ENCODE measurements at places on chromosomes 5 and 9.

GRCh38 chr9:102506406-102506805 lies 488.7 kb upstream of the CYLC2 start:
- no peak for DNase-seq

- no peak for DNase-seq
These were observed 30.5 kb downstream of the ZNF366 start for GRCh38 chr5:72476721-72477120.

DNA sequence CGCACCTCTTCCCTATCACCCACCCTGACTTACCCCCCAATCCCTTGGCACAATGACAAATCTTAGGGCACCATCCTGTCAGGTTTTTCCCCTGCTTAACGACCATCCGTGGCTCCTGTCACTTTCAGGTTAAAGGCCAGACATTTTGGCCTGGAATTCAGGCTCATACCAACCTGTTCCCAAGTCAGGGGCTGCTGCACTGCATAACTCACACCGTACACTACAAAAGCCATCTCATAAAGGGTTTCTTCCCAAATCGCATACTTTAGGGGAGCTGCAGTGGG lies 7.5 kb upstream of the AKNA start:
- DNase-seq = no peak

GRCh38 chr9:137611623-137612609 lies 6.4 kb downstream of the ARRDC1 start:
- no peak for DNase-seq

GRCh38 chr9:21983561-21983935 lies 10.6 kb downstream of the CDKN2A start:
- no peak for DNase-seq

GRCh38 chr5:169635936-169636335 lies 1.1 kb upstream of the DOCK2 start:
- DNase-seq = no peak

DNA sequence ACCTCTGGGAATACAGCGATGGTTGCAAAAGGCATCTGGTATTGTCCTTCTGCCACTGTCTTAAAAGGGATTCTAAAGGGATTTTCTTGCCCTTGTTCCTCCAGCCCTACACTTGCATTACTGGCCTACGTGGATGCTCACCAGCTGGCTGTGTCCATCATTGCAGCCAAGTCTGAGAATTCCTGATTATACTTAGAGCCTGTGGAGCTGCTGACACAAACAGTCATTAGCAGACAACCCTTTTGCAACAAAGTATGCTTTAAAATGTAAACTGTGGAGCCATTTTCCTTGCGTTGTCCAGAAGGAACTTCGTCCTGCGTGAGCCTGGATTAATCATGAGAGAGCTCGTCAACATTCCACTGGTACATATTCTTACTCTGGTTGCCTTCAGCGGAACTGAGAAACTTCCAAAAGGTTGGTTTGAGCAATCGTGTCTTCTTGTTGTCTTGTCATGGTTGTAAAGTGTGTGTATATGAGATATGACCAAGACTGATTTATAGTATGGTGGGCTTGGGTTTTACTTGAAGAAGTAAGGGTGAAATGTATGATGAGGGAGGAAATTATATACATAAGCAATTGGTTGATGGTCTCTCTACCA lies at the start of gene MUSK:
Gene MUSK, plus strand, starts transcription at position 222 of the 598 bp plus-strand sequence. Its CDS starts 114 bp downstream, at position 336.
- DNase-seq = no peak

GRCh38 chr9:91842358-91843049 lies 107.5 kb downstream of the ROR2 start:
- no peak for DNase-seq

- DNase-seq = no peak
These were observed 3.7 kb downstream of the UGCG start for GRCh38 chr9:111900151-111900857.

DNA sequence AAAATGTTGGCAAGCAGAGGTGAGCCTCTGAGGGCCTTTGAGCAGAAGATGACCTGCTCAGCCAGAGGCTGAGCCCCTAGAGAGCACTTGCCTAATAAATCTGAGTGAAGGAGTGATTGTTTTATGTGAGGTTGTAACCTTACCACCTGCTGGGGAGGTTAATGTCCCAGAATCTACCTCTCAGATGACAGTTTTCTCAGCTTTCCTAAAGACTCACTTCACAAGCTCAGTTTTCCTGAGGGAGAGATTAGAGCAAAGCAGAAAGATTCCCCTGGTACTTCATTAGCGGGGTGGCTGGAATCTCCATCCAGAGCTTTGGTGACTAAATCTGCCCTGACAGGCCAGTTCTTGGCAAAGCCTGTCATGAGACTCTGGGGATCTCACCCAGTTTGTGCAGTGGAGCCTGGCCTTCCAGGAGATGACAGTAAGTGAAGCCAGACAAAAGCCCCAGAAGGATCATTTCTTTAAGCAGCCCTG lies 48.8 kb upstream of the GALNT10 start:
- no peak for DNase-seq

- DNase-seq = no peak
These were observed 3.6 kb downstream of the CAMK4 start for GRCh38 chr5:111227801-111228200.

DNA sequence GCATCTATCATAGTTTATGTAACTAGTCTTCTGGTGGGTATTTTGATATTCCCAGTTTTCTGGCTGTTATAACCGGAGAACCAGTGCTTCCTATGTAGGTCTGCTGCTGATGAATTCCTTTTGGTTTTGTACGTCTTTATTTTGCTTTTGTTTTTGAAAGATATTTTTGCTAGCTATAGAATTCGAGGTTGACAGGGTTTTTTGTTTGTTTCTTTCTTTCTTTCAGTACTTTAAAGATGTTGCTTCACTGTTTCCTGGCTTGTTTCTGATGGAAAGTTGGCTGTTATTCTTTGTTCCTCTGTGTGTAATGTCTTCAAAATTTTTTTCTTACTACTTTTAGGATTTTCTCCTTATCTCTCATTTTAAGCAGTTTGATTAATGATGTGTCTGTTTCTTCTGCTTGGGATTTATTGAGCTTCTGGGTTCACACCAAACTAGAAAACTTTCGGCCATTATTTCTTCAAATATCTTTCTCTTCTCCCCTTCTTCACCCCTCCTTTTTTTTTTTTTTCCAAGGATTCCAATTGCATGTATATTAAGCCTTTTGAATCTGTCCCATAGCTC lies 27.5 kb downstream of the ZNF618 start:
- DNase-seq = no peak

GRCh38 chr5:113169720-113170119 lies 193.1 kb downstream of the DCP2 start:
- no peak for DNase-seq

DNA sequence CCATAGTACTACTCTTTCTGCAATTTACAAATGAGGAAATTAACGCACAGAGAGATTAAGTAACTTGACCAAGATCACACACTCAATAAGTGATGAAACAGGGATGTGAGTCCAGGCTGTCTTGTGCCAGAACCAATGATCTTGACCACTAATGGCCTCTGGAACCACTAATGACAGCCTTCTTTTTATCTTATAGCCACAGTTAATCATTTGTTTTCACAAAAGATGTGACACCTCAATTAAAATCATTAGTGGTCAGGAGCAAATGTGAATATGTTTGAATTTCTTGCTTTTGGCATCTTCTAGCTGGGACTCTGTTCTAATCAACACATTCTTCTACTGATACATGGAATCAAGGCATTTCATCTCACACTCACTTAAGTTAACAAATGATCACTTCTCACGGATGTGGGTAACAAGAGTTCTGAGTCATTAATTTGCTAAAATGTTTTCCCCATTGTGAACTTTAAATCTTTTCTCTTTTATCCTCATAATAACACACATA lies 102.7 kb upstream of the CD180 start:
- no peak for DNase-seq

DNA sequence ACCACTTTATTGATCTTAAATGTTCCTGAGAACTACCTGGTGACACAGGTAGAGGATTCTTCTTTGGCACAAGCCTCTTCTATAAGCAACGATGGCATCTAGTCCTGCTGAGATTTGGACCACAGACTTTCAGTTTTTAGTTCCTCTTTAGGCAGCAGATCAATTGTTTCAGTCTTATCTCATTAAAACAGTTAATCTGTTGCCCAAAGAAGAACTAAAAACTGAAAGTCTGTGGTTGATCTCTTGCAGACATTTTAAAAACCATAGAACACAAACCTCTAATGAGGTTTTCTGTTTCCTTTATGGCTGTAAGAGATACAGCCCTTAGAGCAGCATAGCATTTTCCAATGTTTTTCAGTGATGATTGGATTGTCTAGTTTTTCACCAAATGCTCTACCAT lies 480.9 kb downstream of the MTRR start:
- DNase-seq = no peak

DNA sequence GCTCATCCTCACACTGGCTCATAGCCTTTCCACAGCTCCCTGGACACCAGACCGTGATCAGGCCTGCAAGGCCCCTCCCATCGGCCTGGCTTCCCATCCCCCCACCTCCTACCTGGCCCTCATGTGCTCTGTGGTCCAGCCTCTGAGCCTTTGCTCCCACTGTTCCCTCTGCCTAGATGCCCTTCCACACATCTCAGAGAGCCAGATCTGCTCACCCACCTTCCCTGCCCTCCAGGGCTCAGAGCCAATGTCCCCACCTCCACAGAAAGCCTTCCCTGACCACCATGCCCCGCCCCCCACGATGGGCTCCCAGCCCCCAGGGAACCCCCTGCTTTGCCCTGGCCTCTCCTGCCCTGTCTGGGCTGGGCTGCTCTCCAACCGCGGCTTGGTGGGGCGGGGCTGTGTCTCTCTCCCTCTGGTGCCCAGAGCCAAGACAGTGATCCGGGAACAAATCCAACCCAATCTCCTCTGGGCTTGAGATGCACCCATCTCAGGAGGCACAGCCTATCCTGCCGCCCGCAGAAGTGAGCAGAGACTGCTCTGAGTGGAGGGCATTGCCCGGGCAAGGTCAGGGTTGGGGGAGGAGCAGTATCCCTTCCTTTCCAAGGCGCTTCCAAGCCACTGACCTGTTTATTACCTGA lies 1.6 kb downstream of the NINJ1 start:
- no peak for DNase-seq

- no peak for DNase-seq
These were observed 161.3 kb downstream of the SNCAIP start for GRCh38 chr5:122473138-122473843.

DNA sequence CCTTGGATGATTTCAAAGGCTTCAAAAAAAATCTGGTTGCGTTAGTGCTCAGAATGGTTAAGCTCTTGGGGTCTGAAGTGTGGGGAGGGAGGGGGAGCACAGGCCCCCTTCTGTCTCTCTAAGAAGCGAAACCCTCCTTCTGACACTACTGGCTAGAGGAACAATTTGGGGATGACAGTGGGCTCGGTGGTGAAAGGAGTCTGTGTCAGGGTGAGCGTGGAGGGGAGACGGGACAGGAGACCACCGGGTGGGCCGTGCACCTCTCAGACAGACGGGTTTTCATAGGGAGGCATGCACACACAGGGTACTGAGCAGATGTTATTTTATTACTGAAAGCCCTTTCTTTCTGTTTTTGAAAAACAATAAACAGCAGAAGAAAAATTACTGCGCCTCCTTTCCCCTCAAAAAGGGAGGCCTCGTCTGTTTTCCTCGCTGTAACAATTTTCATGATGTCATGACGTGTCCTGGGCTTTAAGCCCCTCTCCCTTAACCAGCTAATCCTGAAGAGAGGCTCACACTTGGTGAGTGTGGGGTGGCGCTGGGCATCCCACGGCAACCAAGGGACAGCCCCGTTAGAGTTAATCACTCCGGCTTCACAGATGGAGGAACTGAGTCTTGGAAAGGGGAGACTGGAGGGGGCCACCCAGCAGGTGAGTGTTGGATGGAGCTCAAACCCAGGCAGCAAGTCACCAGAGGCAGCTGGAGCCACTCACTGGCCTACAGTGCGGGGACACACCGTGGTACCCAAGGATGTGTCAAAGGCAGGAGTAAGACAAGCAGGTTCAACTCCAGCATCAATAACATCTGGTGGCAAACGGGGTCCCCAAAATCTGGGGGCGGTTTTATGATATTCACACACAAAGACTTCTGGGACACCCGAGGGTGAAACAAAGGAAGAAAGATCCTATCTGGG lies 53.4 kb downstream of the PTCH1 start:
- no peak for DNase-seq

GRCh38 chr9:117063721-117064471 lies 351.0 kb downstream of the ASTN2 start:
- DNase-seq = no peak

- DNase-seq = no peak
These were observed 219.9 kb upstream of the NREP start for GRCh38 chr5:111976705-111977435.

GRCh38 chr5:7597059-7597642 lies 201.2 kb downstream of the ADCY2 start:
- no peak for DNase-seq

GRCh38 chr5:77397686-77398292 lies 94.3 kb downstream of the WDR41 start:
- DNase-seq = no peak
